ENCODE measurements at places on chromosomes 1 and 21.
A peak's percentile ranks its signal among the peaks of the same experiment; 100 is the strongest.

DNA sequence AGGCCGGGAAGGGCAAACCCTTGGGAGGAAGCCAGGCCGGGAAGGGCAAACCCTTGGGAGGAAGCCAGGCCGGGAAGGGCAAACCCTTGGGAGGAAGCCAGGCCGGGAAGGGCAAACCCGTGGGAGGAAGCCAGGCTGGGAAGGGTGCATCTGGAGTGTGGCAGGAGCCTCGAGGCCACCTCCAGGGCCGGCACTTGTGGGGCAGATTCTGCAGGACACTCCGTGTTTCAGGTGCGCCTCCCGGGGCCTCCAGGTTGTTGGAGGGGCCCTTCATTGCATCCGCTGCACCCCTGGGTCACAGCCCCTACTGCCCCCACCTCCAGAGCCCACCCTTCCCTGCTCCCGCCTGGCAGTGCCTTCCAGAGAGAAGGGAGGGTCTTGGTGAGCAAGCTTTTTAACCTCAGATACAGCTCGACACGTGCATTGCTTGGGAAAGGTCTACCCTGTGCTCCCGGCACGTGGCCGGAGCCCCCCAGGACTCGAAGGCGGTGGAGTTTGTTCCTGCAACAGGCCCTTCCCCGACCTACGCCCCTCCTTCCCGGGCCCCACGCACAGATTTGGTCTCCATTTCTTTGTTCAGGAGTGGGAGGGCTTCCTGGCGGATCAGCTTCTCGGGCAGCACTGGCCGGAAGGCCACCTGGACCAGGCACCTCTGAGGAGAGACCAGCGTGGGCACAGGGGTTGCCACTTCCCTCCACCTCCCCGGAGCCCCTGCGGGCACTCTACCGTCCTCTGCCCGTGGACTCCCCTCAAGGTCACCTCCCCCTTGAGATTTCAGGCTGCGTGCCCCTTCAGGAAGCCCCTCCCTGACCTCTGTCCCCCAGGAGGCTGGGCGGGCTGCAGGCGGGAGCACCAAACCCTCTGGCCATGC is 9.4 kb upstream of the TMEM52 start:
- DNase-seq, result no peak

GRCh38 chr1:67766141-67766978 is 66.9 kb downstream of the GNG12 start:
- peak; percentile 82 for DNase-seq

- DNase-seq, result no peak
Measured at GRCh38 chr21:46113497-46114176, 15.7 kb downstream of the COL6A2 start.

DNA sequence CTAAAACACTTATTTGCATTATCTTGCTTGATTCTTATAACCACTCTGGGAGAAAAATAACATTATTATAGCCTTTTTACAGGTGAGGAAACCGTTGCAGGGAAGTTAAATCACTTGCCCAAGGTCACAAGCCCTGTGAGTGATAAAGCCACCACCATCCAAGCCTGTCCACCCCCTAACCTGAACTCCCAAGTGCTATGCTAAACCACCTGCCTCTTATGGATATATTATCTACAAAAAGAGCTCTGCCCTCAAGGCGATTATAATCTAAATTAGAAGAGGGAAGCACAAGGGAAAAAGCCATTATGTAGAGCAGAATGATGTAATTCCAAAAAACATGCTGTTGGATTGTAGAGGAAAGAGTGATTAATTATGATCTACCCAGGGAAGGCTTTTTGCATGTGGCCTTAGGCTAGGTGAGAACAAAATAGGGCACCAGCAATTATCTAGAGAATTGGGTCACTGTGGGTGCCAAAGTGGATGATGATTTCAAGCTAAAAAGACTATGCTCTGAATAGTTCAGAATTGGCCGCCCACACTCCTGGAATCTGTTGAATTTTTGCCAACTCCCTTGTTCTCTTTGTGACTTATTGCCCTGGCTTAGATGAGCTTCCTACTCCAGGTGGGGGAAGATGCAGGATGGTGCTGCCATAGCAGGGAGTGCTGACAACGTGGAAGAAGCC is 205.3 kb downstream of the FGGY start:
- DNase-seq, result peak; percentile 30

- no peak for DNase-seq
Measured at GRCh38 chr1:155035936-155036335, 2.3 kb downstream of the DCST1 start.

DNA sequence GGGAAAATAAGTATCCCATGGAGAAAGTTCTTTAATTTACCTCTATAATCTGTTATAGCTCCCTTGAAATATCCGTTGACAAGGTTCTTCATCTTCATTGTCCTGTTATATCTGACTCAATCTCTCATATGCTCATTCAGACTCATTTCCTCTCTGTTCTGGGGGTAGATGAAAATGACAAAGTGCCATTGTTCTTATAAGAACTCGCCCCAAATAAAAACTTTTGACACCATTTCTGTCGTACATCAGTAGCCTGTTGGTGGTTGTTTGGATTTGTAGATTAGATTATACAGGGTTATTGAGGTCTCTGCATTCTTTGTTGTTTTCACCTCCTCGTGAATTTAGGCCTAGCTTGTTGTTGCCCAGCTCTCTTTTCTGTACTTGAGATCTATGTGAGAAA is 55.2 kb upstream of the IPO9 start:
- no peak for DNase-seq

DNA sequence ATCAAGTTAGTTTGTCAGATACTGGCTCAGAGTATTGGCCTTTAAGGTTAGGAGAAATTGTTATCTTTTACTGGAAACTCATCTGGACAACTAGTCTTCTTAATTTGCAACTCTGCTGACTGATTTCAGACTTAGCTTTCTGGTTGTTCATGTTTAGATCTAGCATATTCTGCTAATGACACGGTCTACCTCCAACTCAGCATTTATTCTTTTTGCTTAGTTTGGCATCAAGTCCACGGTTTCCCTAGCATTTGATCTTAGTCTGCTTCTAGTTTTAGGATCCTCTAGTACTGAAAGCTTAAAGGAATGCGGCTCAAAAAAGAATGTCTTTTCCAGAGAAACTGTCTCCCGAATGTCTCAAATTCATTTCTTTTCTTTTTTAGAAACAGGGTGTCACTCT is 75.6 kb upstream of the SLFNL1 start:
- DNase-seq, result no peak

DNA sequence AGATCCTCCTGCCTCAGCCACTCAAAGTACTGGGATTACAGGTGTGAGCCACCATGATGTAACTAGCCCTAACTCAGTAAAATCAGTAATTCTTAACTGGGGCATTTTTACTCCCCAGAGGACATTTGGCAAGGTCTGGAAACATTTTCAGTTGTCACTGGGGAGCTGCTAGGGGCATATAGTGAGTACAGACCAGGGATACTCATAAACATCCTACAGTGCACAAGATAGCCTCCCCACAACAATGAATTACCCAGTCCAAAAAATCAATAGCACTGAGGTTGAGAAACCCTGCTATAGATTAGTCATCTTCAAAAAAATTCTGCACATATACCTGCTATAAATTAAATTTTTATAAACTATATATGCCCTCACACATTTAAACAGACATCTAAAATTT is 13.0 kb downstream of the TM2D1 start:
- DNase-seq, result no peak

DNA sequence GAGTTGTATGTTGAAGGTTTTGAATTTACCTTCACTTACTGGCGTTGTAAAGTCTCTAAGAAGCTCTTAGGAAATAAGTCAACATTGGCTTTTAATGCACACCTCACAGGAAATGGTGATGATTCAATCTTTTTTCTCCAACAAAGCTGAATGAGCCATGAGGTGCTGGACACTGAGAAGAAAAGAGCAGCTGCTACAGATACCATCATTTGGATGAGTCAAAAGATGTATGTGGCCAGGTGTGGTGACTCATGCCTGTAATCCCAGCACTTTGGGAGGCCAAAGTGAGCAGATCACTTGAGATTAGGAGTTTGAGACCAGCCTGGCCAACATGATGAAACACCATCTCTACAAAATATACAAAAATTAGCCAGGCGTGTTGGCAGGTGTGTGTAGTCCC is 3.3 kb upstream of the IL23R start:
- DNase-seq, result no peak

DNA sequence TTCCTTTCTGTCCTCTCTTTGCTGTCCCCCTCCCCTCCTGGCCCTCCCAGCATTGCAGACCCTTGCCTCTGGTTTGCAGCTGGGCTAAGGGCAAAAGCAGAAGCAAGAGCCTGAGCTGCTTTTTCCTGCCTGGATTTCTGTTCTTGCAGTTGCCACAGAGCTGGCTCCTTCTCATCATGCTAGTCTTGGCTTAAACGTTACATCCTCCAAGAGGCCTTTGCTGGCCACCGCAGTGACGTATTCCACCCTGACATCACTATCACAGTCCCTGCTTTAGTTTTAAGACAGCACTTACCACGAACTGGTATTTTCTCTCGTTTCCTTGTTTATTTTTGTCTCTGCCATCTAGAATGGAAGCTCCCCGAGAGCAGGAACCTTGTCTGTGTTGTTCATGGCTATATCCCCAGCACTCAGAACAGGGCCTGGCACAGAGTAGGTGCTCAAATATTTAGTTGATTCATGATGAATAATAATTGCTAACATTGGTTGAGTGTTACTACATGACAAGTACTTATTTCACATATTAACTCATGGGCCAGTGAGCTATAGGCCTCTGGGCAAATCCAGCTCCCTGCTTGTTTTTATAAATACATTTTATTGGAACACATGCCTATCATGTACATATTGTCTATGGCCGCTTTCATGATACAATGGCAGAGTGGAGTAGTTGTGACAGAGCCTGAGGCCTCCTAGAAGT is 13.2 kb upstream of the CSF1 start:
- DNase-seq, result no peak

GRCh38 chr1:43963890-43964289 is 5.9 kb upstream of the DPH2 start:
- no peak for DNase-seq

DNA sequence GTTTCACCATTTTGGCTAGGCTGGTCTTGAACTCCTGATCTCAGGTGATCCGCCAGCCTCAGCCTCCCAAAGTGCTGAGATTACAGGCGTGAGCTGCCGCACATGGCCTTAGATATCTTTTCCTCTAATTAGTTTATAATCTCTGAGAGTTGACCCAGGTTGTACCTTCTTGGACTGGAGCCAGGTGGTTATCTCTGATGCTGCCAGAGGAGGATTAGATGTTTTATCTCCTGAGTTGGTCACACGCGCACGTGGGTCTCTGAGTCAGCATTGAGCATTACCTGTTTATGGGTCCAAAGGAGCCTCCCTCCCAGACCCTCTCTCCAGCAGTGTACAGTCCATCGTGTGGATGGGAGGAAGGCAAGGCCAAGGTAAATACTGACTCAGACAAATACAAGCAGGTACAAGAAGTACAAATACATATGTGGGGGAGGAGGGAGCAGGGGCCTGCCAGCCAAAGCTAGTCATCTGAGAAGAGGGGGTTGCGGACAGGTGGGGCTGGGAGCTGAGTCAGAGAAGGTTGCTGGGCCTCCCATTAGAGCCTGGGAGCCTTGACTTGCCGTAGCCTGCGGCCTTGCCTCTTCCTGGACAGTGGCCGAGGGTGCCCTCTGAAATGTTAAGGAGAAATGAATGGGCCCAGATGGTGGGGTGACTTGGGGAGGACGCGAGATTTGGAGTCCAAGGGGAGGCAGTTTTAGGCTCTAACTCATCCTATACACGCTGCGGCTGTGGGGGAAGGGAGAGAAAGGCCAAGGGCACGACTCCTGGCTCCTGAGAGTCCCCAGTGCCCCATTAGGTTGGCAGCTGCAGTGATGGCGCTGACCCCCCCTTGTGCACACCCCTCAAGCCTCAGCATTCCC is 13.1 kb downstream of the IL6R start:
- no peak for DNase-seq

DNA sequence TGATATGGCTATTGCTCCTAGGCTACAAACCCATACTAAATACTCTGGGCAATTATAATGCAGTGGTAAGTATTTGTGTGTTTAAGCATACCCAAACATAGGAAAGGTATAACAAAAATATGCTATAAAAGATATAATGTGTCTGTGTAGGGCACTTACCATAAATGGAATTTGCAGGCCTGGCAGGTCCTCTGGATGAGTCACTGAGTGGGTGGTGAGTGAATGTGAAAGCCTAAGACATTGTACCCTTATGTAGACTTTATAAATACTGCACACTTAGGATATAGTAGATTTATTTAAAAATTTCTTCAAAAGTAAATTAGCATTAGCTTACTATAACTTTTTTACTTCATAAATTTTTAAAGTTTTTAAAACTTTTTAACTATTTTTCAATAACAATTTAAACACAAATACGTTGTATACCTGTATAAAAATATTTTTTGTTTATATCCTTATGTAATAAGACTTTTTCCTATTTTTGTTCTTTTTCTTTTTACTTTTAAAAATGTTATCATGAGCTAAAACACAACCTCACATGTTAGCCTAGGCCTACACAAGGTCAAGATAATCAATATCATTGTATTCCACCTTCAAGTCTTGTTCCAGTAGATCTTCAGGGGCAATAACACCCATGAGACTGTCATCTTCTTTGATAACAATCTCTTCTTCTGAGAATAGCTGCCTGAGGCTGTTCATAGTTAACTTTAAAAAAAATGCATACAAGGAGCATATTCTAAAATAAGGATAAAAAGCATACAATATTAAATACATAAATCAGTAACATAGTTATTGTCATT is 306.3 kb upstream of the RGS18 start:
- no peak for DNase-seq

- DNase-seq, result peak; percentile 44
Measured at GRCh38 chr1:102852613-102853012, 255.7 kb downstream of the COL11A1 start.

GRCh38 chr1:201488830-201489589 is 17.9 kb downstream of the CSRP1 start:
- peak; percentile 97 for DNase-seq

- no peak for DNase-seq
Measured at GRCh38 chr1:226553924-226554282, 5.3 kb downstream of the STUM start.

GRCh38 chr1:65668368-65668767 is 124.3 kb upstream of the PDE4B start:
- no peak for DNase-seq

DNA sequence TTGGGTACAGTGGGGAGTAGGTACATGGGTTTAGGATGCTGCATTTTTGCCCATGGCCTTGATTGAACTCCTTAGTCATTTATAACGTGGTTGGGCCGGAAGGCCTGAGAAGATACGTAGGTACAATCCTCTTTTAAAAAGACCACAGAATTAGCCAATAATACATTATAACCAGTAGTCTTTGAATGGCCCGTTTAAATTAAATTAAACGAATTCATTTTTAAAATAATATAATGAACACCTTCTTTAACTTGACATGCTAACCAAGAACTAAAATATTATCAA is 20.1 kb upstream of the ADAR start:
- no peak for DNase-seq

DNA sequence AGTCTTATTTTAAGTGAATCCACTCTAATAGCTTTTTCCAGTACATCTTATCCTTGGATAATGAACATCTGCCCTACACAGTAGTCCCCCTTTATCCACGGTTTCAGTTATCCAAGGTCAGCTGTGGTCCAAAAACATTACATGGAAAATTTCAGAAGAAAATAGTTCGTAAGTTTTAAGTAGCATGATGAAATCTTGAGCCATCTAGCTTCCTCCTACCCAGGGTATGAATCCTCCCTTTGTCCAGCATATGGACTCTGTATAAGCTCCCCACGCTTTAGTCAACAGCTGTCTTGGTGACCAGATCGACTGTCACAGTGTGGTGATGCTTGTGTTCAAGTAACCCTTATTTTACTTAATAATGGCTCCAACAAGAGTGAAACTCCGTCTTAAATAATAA is 2.6 kb downstream of the GLRX2 start:
- no peak for DNase-seq

Measured in AG10803 (cell line).